ENCODE measurements at places on chromosomes 7 and 10.

DNA sequence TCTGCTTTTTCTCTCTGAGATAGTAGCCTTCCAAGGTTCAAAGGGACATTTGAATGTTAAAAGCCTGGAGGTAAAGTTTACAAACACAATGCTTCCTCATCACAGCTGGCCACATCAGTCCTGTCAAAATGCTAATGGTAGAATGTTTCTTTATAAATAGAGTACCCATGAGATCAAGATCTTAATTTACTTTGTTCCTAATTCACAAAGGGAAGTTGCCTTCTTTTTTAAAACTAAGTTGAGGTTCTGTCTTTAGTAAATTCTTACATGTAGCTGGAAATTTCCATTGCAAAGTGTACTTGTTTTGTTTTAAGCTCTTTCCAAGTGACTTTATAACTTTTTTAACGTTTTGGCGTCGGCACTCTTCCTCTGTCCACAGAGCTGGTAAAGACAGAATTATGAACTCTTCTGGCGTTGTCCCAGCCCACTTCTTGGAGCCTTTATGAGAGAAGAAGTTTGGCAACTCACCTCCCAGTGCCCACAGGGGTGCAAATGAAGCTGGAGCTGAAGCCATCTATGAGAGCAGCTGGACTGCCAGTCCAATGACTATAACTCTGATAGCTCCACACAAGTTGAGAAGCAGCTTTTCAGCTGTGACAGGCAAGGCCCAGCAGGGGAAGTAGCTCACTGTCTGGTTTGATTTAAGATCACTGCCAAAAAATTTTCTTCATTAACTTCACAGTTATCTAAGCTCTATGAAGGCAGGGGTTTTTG is 23.3 kb downstream of the FZD1 start:
- peak; percentile 58 for DNase-seq

- no peak for DNase-seq
Measured at GRCh38 chr10:77664008-77664407, 26.4 kb upstream of the KCNMA1 start.

DNA sequence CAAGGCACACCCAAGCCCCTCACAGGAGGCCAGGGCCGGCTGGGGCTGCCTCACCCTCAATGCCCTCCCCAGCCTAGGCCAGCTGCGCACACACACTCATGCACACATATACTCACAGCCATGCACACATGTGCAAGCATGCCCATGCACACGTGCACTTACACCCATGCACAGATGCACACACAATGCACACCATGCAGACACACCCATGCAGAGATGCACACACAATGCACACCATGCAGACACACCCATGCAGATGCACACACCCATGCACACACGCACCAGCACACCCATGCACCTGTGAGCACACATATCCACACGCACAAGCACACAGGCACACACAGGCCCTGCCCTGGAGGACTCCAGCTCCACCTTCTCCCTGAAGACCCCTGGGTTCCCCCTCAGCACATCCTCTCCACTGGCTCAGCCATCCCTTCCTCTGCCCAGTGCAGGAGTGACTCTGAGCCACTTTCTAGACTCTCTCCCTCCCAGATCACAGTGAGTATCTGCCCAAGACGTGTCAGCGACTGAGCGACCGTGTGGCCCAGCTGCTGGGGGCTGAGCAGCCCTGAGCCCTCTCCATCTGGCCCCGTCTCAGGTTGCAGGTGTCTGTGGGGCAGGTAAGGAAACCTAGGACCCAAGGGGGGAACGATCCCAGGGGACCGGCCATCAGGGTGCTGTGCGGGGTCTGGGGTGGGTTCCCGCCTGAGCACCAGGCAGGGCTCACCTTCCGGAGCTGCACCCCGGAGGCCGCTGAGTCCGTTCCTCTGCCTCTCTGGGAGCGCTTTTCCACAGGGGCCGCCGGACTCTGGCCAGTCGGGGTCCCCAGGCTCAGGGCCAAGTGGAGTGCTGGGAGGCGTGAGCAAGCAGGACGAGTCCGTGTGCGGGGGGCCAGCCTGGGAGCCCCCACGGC is 25.8 kb downstream of the AP5Z1 start:
- no peak for DNase-seq

DNA sequence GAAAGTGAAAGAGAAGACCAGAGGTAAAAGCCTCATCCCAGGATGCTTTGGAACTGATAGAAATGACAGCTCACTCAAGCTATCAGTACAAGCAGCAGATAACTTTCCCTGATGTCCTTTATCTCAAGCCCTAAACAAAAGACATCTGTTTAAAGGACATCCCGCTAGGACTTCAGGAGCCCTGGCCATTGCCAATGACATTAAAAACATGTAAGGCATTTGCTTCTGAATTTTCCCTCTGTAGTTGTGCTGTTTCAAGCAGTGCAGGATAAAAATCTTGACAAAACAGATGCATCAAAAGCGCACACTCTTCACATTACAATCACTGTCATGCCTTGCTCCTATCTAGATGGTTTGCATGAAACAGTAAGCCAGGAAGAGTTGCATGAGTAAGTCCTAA is 159.8 kb downstream of the AOAH start:
- no peak for DNase-seq

GRCh38 chr7:113113912-113114311 is 4.4 kb downstream of the SMIM30 start:
- no peak for DNase-seq

- no peak for DNase-seq
Measured at GRCh38 chr7:28291559-28291958, 111.0 kb upstream of the JAZF1 start.

DNA sequence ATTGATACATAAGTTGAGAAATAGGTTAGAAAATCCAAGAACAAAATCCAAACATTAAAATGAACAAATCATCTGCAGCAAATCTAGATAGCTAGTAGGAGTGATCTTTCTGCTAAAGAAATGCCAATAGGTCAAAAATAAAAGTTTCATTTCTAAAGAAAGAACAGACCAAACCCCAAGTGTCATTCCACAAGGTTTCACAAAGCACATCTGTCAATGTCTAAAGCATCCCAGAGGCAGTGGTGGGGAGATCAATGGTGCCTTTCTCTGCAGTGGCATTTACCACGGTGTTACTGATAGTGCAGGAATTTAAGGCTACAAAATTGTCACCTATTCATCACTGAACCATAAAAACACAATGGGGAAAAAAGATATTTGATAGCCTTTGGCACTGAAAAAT is 147.9 kb downstream of the PARD3 start:
- no peak for DNase-seq

GRCh38 chr10:51012073-51012472 is 62.2 kb upstream of the PRKG1 start:
- no peak for DNase-seq

DNA sequence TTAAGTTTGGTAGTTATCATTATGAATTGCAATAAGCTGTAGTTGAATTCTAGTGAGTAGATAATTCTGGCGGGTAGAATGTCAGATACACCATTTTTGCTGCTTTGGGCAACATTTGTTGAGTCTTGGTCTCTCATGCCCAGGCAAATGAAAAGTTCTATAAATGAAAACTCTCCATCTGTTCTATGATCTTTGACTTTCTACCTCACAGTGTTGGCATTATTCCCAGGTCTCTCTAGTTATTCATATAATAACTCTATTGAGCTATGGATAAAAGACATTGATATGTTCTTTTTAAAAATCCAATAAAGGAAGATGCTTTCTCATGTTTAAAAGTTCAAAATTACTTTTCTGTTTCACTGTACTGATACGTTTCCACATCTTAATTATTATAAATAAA is 415.3 kb upstream of the SEMA3D start:
- no peak for DNase-seq

- DNase-seq, result no peak
Measured at GRCh38 chr10:127216786-127217185, 20.4 kb upstream of the INSYN2A start.

DNA sequence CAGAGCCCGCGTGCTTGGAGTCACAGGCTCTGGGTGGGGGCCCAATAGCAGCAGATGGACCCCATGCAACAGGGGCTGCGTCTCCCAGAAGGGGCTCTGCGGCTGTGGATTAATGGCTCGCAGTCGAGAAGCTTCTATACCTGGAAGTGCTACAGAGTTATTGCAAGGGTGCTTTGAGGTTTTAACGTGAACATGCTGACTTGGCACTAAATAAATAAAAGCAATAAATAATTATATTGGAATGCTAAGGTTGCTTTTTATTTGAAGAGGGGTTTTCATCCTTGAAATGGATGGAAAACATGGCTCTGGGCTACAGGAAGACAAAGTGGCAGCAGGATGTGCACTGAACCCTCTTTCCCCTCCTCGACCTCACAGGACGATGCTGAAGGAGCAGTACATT is 122.4 kb downstream of the PAXIP1 start:
- no peak for DNase-seq

GRCh38 chr10:34590793-34591192 is 224.3 kb downstream of the PARD3 start:
- DNase-seq, result no peak

- DNase-seq, result no peak
Measured at GRCh38 chr10:132834891-132835847, 49.2 kb upstream of the NKX6-2 start.

DNA sequence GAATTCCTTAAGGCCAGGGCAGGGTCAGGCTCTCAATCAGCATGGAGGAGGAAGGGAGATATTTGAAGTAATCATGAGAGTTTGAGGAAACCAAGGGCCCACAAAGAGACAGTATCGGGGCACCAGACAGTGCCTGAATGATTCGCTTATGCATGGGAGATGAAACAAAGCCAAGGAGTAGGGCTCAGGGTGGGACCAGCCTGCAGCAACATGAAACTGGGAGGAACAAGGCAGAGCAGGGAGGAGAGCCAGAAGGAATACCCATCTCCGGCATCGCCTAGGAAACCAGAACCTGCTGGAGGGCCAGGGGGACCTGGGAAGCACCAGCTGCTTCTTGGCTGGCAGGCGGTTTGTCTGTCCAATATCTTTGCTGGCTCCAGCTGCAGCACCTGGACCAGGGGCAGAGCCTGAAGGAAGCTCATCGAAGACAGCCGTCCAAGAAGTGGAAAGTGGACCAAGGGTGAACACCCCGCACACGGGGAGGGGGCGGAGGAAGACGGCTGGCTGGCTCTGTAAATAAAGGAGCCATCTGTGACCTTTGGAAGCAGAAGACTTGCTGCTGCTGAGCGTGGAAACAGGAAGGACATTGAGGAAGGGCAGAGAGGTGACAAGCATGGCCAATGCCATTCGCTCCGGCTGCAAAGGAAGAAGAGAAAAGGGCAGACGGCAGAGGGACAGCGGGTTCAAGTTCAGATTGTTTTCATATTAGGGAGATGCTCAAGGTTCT is 34.4 kb upstream of the ECHDC3 start:
- DNase-seq, result peak; percentile 78

DNA sequence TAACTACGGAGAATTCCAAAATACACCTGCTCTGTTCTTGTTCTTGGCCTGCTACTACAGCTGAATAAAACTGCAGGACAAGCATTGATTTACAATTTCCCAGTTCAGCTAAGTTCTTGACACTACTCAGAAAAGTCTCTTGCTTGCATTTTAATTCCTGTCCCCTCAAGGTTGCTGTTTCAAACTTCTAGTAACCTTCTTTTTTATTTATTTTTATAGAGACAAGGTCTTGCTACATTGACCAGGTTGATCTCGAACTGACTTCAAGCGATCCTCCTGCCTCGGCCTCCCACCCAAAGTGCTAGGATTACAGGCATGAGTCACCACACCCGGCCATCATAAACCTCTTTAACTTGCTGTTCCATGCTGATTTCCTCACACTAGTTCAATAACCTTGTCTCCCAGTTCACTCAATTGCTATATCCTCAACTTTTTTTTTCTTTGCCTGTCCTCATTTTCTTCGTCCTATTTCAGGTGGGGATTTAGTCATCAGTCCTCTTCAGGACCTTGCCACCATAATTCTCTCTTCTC is 79.9 kb downstream of the ARHGAP21 start:
- no peak for DNase-seq

GRCh38 chr10:64023926-64024470 is 502.8 kb downstream of the REEP3 start:
- no peak for DNase-seq

DNA sequence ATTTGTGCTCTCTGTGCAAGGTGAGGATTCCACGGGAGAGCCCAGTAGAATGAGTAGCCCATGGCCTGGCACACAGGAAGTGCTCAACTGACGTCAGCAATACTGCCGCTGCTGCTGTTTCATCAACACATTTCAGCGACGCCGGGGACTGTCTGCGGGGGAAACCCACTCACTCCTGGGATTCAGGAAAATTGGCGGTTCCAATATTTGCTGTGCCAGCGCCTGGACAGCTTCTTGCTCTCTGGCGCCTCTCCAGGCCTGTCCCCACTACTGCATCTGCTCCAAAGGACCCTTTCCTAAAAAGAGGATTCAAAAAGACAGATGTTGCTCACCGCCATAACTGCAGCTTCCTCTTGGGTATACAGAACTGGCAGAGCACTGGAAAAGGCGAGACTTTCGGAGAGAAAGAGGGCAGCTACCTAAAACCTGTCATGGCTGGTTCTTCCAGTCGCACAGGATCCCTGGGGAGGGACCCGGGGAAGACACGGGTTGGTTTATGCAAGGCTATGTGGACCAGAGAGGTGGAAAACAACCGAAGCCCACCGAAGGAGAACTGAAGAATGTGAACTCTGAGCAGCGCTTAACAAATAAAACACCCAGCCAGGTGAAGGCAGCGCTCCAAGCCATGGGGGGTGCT is 39.7 kb upstream of the ENO4 start:
- peak; percentile 5 for DNase-seq

DNA sequence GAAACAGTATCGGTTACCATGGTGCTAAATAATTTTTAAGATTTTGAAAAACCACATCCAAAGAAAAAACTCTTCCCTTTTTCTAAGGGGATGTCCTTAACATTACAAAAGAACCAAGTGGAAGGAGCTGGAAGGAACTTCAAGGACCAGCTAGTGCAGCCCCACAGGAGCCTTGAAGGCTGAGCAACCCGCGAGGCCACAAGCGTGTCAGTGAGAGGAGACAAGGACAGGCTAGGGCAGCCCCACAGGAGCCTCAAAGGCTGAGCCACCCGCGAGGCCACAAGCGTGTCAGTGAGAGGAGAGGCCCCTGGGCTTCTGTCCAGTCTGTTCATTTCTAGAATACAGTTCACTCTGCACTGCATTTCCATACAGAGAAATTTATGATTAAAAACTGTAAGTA is 80.1 kb upstream of the ATP6V0A4 start:
- no peak for DNase-seq

DNA sequence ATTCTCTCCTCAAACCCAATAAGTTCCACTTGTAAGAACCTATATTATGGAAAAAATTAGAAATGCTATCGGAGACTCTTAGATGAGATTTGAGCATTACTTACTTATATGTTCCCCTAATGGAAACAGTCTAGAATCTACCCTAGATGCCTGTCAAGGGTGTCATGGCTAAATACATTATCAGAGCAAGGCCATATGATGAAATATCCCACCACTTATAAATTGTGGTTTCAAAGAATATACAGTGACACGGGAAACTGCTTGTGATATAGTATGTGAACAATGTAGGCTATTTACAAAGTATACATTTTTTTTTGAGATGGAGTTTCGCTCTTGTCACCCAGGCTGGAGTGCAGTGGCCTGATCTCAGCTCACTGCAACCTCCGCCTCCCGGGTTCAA is 46.3 kb upstream of the CTBP2 start:
- no peak for DNase-seq

- no peak for DNase-seq
Measured at GRCh38 chr10:105756386-105756785, 1115.3 kb downstream of the SORCS3 start.

GRCh38 chr7:16089191-16089590 is 332.1 kb downstream of the CRPPA start:
- no peak for DNase-seq

GRCh38 chr7:95491634-95492314 is 6.0 kb downstream of the ASB4 start:
- no peak for DNase-seq

Measured in suppressor macrophage (primary cell).